ENCODE measurements at places on chromosomes 3 and 15. TPM values are rescaled to one million over a fixed set of nuclear protein-coding genes. Genes with fewer than 3 reads are reported as not detected.

The LXN gene
- total RNA-seq: 13.3 TPM

The CKMT1B gene
- total RNA-seq: 3.3 TPM

The ARL8B gene
- total RNA-seq: 37.7 TPM

The LRRC28 gene
- total RNA-seq: 36.5 TPM

The CCR3 gene
- total RNA-seq: not detected

The SETD2 gene
- total RNA-seq: 73.9 TPM

The CCDC39 gene
- total RNA-seq: 0.22 TPM

The AADACL2 gene
- total RNA-seq: not detected

The EPHA3 gene
- 0.17 TPM for total RNA-seq

The GNB4 gene
- total RNA-seq: 1.4 TPM

The CHRNA7 gene
- total RNA-seq: 5.1 TPM

The DUOXA2 gene
- not detected for total RNA-seq

The GOLGA6D gene
- 0.13 TPM for total RNA-seq

The LARP6 gene
- 17.5 TPM for total RNA-seq

The C3orf20 gene
- 0.19 TPM for total RNA-seq

The GOLGA8S gene
- 0.81 TPM for total RNA-seq

The KNG1 gene
- total RNA-seq: not detected
